ENCODE measurements at places on chromosomes 4 and X.
A peak's percentile ranks its signal among the peaks of the same experiment; 100 is the strongest.

DNA sequence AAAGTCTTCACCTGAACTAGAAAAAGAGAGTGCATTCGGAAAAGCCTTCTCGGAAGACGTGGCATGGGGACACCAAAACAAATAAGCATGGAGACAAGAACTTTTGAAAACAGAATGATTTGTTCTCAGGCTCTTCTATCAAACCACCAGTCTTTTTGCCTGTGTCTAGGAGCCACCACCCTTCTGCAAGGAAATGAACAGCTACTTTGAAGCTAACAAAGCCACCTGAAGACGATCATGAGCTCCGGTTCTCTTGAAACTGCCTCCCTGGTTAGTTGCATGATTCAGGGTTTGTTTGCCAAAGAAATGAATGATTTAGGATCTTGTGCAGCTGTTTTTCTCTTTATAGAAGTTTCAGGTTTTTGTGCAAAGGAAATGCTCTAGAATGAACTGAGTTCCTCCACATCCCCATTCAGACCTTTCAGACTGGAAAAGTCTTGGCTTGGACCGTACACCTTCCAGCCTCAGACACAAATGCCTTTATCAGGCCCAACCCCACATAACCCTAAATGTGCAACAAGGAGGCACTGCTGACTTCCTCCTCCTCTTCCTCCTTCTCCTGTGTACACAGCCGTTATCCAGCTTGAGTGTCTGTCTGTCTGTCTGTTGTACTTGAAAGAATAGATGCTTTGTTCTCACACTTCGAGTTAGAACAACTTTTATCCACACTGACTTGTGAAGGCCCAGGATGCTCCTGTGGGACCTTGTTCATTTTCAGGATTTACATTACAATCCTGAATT is 334.8 kb upstream of the KLF3 start:
- no peak for DNase-seq

GRCh38 chr4:123397144-123398065 is 810 bp downstream of the SPRY1 start:
- DNase-seq, result peak; percentile 43

- peak; percentile 85 for DNase-seq
These were observed 43.6 kb downstream of the TSC22D3 start for GRCh38 chrX:107731831-107732502.

GRCh38 chr4:164937576-164938270 is 39.7 kb downstream of the TRIM61 start:
- DNase-seq, result peak; percentile 31

DNA sequence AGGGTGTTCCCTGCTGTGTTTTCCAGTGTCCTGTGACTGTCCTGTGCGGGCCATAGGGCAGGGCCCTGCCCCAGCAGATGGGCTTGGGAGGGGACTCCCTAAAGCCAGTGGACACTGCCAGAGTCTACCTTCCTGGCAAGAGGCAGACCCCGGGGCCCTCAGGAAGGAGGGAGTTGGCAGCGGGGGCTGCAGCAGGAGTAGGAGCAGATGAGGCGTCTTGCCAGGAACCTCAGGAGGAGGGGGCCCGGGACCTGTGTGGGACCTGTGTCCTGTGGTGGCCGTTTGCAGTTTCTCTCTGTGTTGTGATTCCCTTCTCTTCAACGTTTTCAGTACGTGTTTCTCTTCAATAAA is 3.8 kb downstream of the PNMA3 start:
- no peak for DNase-seq

DNA sequence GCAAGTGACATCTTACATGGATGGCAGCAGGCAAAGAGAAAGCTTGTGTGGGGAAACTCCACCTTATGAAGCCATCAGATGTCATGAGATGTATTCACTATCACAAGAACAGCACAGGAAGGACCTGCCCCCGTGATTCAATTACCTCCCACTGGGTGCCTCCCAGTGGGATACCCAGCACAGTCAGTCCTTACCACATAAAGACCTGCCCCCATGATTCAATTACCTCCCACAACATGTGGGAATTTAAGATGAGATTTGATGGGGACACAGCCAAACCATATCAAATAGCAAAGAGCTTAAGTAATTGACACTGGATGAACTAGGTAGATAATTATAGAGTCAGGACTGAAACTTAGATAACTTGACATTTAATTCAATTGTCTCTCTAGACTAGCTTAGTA is 85.6 kb downstream of the SLIT2 start:
- DNase-seq, result peak; percentile 52

DNA sequence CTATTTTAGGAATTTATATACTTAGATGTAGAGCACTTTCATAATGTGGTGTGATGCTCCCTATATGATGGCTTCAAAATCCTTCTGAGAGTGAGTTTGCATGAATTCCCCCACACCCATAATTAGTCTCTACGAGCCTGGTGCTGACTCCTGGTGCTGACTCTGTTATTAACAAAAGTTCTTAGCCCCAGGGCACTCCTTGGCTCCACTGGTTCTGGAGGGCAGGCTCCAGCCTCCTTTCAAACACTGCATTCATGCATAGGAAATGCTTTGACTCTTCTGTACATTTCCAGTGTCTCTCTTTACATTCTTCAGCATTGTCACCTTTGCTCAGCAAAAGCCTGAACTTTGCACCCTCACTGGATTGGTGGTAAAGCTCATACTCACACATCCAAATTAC is 64.0 kb downstream of the LNX1 start:
- DNase-seq, result no peak

DNA sequence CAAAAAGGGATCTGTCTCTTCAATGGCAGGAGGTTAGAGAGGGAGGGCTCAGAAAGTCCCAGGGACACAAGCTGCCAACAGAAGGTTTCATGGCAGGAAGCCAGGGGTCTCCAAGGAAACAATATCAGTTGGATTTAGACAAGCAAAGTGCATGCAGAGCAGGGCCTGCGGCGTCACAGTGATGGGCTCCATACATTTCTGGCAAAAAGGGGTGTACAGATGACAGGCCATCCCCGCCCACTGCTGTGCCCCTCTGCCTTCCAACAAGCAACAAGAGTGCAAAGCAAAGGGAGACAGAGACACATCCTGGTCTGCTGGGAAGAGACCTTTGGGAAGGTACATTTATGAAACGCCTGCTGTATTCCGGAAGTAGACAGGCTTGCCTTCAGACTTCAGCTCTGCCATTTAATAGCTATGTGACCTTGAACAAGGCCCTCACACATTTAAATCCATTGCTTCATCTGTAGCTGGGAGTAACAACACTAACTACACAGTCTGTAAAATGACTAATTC is 121.2 kb downstream of the AFAP1 start:
- DNase-seq, result peak; percentile 35

All from EH (cell line).